Stimulated activated CD4-positive, alpha-beta T cell treated with anti-CD3 and anti-CD28 coated beads, Interleukin-1b, Interleukin-23, amount 100 ng/mL, for 1 hour (primary cell): ENCODE measurements at places on chromosomes 3 and 15.
A peak's percentile ranks its signal among the peaks of the same experiment; 100 is the strongest.

DNA sequence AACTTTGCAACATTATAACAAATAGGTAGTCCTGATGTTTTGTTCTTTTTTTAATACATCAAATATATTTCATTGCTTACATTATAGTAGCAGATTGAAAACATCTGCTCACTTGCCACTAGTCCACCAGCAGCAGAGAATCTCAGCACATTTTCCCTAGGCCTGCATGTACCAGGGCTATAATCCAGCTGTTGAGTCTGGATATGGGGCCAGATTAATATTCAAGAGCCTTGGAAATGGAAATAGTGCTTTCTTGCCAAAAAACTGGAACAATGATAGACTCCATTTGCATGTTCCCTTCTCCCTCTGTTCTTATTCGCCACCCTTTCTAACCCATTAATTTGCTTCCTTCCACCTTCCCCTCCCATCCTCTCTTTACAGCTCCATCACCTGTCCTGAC lies 288.0 kb downstream of the EPHA3 start:
- no peak for DNase-seq

DNA sequence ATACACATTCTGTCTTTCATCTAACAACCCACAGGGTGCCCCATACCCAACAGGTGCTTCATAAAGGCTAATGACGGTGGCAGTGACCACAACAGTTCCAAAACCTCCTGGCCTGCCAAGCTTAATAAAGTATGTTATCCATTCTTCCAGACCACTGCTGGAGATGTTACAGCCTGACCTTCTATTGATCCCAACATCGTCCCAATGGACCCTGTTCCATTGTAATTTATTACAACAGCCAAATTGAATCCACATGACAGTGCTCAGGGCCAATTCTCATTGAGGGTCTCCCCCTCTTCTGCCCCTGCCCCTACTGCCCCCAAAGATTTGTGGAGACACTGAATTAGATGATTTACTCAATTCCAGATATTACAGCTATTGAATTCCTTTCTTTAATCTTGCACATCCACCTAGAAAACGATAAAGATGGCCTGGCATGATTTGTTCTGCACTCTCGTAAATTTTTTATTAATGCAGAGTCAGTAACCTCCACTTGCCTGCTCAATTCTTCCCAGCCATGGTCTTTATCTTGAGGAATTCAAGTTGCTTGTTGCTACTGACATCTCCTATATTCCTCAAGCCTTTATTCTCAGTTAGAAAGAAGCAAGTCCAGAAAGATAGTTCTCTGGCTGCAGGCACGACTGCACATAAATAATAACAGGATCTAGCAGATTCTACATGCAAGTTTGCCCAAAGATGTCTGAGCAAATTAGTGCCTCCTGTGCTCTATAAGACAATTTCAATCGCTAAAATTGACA lies 407.6 kb downstream of the ERC2 start:
- no peak for DNase-seq

DNA sequence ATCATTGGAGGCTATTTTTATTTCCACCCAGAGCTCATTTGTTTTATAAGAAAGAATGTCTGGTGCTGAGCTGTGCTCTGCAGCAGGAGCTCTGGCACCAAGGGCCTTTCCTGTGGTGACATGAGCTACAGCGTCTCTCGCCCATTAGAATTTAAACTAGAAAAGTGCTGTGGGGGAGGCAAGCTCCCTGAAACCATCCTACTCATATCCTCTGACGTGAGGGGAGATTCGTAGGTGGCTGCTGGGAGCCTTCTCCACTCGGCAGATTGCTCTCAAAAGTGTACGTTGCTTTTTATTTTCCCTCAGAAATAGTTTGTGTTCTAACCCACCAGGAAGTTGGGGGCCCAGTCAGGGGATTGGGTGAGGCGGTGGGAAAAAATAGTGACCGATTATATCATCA lies 76.3 kb upstream of the ARHGEF3 start:
- DNase-seq = no peak

DNA sequence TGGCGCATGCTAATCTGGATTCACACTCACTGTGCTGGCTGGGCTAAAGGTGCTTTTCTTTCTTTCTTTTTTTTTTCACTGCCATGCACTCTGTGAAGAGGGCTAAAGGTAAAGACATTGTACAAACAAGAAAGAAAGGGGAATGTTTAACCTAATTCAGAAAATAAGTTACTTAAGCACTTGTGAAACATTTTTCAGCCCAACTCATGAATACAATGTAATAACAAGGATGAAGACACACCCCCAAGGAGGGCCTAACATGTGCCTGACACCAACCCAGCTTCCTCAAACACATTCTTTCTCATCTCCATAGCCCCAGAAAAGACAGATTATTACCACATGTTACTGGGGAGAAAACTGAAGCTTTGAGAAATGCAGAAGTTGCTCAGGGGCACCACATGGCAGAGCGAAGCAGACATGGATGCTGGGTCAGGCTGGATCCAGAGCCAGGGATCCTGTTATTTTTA lies 5.7 kb downstream of the STIMATE start:
- no peak for DNase-seq

GRCh38 chr15:57643826-57644225 lies 52.1 kb downstream of the MYZAP start:
- DNase-seq = no peak

GRCh38 chr3:196990601-196991007 lies 22.0 kb upstream of the PIGZ start:
- no peak for DNase-seq

DNA sequence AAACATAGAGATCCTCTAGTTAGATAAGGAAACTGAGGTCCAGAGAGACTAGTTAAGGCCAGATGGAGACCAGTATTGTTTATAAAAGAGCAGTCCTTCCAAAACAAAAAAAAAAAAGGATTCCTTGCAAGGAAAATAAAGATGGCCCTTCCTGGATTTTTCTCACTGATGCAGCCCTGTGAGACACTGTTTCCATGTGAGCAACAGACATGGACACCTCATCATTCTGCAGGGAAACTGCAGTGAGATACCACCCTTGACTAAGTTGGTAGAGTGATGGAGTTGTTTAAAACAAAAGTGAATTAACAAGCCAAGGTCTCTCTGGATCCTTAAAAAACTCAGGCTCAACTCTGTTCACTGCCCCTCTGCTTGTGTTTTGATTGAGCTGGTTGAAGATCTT lies 65.6 kb upstream of the MYZAP start:
- DNase-seq = no peak

DNA sequence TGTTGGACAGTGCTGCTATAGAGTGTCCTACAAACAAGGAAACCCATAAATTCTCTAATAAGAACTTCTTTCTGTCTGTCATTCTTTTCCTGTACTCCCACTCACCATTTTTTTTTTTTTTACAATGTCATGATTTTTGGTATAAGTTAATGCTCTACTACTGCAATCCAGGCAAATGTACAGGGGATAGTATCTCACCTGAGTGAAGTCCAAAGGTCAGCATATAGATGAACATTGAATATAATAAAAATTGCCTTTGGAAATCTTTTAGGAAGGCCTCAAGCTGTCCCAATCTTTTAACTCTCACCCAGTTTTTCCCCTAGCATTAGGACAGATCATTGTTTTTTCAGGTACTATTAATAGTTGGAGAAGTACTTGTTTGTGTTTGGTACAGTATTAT lies 21.3 kb upstream of the RAB11A start:
- DNase-seq = no peak

DNA sequence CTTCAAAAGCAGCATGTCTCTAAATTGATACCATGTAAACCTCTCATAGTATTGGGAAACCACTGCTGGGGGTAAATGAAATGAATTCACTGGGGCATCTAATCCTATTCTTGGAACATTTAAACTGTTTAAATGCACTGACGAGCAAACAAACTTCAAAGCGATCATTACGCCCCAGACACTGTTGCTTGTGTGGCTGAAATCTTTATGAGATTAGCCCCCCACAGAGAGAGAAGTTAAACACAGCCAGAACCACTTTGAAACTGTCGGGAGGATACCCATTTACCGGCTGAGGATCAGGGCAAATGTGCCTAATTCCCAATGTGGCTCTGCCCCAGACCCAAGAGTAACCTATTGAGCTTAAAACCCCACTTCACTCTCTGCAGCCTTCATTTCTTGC lies 308.4 kb upstream of the CDIN1 start:
- DNase-seq = no peak

GRCh38 chr15:94069844-94070243 lies 161.5 kb upstream of the MCTP2 start:
- DNase-seq = no peak

GRCh38 chr3:38662544-38662943 lies 13.1 kb upstream of the SCN5A start:
- DNase-seq = no peak

DNA sequence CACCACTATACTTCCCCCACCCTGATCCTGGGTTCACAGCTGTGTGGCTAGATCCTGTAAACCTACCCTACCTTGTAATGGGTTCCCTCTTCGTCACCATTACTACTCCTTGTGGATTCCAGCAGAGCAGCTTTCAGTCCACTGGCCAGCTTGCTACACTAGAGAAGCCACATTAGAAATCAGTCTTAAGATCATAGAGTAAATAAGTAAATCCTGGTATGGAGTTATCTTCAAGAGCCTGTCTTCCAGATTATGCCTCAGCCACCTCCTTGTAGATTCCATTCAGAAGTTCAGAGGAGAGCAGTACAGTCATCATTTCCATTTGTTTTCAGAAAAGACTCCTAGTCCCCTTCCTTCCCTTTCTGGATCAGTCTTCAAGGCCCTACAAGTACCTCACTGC lies 123.7 kb downstream of the ALDH1A2 start:
- DNase-seq = no peak

GRCh38 chr15:43912208-43912607 lies 85.4 kb downstream of the WDR76 start:
- DNase-seq = no peak

- no peak for DNase-seq
Observed at GRCh38 chr3:4984511-4984864, 5.3 kb downstream of the BHLHE40 start.

GRCh38 chr3:72738752-72739530 lies 109.3 kb downstream of the SHQ1 start:
- DNase-seq = peak; percentile 50

- no peak for DNase-seq
Observed at GRCh38 chr15:100940767-100941379, 21.7 kb downstream of the LRRK1 start.

- DNase-seq = no peak
Observed at GRCh38 chr3:48894516-48894915, 4.2 kb downstream of the SLC25A20 start.

GRCh38 chr3:184556582-184557347 lies 4.8 kb upstream of the EPHB3 start:
- no peak for DNase-seq

GRCh38 chr3:196274585-196274984 lies 12.9 kb downstream of the PCYT1A start:
- DNase-seq = no peak

GRCh38 chr15:39204031-39204430 lies 376.8 kb upstream of the THBS1 start:
- DNase-seq = no peak

DNA sequence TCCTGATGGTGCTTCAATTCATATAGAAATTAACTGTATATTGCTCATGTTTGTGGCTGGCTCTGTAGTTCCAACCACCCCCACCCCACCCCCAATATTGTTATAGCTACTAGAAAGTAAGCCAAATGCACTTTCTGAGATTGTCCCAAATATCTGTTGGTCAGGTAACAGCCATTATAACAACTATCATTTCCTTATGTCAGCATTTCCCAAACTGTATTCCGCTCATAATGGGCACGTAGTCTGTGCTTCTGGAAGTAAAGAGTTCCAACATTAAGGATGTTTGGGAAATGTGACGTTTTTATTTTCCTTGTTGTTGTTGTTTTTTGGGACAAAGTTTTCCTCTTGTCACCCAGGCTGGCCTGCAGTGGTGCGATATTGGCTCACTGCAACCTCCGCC lies 12.2 kb upstream of the TBL1XR1 start:
- DNase-seq = no peak

DNA sequence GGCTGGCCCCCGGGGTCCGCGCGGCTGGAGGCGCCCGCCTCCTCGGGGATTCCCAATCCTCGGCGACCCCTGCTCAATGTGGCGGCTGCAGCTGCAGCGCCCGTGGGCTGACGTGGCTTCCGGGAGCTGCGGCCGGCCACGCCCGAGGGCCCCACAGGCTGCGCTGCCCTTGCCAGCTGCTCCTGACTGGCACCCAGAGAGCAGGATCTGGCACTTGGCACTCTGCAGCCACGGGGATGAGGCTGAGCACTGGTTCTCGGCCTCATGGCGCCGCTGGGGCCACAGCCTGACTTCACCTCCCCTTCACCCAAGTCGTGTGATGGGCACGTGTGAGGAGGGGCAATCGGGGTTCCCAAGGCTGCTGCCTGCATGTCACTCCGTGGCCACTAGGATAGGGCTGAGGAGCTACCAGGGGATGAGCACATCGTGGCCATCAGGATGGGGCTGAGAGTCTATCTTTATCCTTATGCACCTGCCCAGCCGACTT lies 267.8 kb upstream of the FRG2C start:
- no peak for DNase-seq

DNA sequence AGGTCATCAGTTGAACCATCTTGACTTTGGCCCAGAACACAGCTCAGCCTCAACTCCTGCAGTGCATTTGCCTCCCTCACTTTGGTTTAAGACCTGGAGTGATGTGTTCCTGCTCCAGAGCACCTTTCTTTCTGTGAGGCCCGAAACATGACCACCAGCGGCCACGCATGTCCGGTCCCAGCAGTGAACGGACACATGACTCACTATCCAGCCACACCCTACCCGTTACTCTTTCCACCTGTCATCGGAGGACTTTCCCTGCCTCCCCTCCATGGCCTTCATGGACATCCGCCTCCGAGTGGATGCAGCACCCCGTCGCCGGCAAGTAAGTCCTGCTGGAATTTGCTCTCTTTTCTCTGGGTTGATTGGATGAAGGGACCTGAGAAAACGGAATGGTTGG lies 253.8 kb upstream of the RARB start:
- no peak for DNase-seq

DNA sequence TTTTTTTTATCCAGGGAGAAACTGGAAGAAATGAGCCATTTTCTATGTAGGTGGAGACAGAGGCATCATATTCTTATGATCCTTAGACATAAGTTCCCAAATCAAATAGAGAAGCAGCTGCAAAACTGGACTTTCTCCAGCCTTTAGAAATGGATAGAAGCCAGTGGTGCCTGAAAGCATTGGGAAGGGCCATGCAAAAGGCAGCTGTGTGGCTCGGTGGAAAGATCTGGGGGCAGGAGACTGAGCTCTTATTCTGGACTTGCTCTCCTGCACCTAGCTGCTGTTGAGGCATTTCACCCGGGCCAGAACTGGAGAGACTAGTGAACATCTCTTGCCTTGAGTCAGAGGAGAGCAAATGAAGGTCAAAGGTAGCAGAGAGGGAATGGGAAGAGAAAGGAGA lies 73.1 kb downstream of the TFG start:
- no peak for DNase-seq
